ENCODE measurements at places on chromosomes 13 and 19. TPM values are rescaled to one million over a fixed set of nuclear protein-coding genes. Genes with fewer than 3 reads are reported as not detected.

Gene LRFN3
- 4.4 TPM for total RNA-seq

Gene ZNF566
- 10.4 TPM for total RNA-seq

Gene ZNF878
- 0.80 TPM for total RNA-seq

Gene ZNF98
- not detected for total RNA-seq

Gene KLK3
- not detected for total RNA-seq

Gene CRX
- not detected for total RNA-seq

Gene NOTCH3
- 0.22 TPM for total RNA-seq

Gene CBARP
- total RNA-seq, result 3.1 TPM

Gene VPS36
- total RNA-seq, result 44.5 TPM

Gene LILRA2
- not detected for total RNA-seq

Gene CYP2S1
- 0.93 TPM for total RNA-seq

Gene APOC4
- total RNA-seq, result not detected

Gene CNN1
- 0.13 TPM for total RNA-seq
